ENCODE measurements at places on chromosomes 3 and 15.

GRCh38 chr3:71492566-71492965 is 91.0 kb downstream of the FOXP1 start:
- DNase-seq: no peak

GRCh38 chr15:65969865-65970816 is 100.8 kb downstream of the RAB11A start:
- DNase-seq: no peak

DNA sequence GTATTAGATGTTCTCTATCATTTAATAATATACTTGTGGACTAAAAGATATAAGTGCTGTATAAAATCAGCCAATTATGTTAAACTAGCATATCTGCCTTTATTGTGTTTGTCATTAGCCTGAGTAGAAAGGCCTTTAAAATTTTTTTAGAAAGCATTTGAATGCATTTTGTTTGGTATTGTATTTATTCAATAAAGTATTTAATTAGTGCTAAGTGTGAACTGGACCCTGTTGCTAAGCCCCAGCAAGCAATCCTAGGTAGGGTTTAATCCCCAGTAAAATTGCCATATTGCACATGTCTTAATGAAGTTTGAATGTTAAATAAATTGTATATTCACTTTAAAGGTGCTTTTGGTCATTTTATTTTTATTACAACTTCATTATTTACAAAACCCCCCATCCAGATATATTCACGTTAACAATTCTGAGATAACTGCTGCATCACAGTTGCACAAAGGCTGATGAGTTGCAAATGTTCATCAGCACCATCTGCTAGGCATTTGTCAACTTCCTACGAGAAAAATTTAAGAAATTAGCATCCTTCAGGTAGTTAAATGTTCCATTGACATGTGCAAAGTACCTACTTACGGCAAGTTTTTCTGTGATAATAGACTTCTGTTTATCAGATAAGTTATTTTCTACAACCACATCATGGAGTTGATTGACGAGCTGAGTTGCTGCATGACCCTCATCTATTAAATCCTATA is 6.3 kb downstream of the EIF4A2 start:
- DNase-seq: no peak

DNA sequence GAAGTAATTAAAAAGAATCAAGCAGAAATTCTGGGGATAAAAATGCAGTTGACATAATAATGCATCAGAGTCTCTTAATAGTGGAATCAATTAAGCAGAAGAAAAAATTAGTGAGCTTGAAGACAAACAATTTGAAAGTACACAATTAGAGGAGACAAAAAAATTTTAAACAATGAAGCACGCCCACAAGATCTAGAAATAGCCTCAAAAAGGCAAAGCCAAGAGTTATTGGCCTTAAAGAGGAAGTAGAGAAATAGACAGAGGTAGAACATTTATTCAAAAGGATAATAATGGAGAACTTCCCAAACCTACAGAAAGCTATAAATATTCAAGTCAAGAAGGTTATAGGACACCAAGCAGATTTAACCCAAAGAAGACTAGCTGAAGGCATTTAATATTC is 113.3 kb downstream of the TBC1D2B start:
- no peak for DNase-seq

GRCh38 chr3:129501630-129502029 is 26.8 kb upstream of the RHO start:
- DNase-seq: no peak

GRCh38 chr15:89489376-89489775 is 7.0 kb downstream of the RHCG start:
- peak; percentile 12 for DNase-seq

- DNase-seq: no peak
These were observed 13.0 kb upstream of the CACNA2D2 start for GRCh38 chr3:50516440-50516871.

GRCh38 chr3:49609815-49610214 is 55.5 kb downstream of the BSN start:
- DNase-seq: no peak

- DNase-seq: no peak
These were observed 389 bp downstream of the APEH start for GRCh38 chr3:49674497-49674983.

DNA sequence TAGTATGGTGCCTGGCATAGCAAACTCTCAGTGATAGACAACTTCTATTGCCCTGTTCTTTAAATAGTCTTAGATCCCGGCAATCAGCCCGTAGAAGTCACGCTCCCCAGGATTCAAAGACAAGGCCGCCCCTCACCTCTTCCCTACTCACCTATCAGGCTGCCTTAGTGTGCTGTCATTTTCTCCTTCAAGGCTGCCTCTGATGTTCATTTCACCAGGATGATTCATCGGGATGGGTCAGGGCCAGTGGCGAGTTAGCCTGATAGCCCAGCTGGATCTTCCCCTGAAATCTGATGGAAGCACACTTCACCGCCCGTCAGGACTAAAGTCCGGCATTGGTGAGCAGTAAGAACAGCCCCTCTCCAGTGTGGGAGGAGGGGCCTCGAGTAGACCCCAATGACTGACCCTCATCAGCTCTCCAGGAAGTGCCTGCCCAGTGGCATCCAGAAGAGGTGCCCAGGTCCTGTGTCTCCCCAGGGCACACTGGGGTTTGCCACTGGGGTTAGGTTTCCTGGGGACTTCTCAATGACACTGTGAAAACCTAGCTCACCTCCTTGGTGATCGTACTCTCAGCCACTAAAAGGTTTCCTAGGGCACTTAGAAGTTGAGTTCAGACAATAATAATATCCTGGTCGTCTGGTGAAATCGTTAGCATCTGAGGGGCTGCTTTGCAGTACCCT is 37.5 kb downstream of the TPM1 start:
- no peak for DNase-seq

- DNase-seq: no peak
These were observed 37.6 kb downstream of the C2CD4A start for GRCh38 chr15:62104401-62104800.

DNA sequence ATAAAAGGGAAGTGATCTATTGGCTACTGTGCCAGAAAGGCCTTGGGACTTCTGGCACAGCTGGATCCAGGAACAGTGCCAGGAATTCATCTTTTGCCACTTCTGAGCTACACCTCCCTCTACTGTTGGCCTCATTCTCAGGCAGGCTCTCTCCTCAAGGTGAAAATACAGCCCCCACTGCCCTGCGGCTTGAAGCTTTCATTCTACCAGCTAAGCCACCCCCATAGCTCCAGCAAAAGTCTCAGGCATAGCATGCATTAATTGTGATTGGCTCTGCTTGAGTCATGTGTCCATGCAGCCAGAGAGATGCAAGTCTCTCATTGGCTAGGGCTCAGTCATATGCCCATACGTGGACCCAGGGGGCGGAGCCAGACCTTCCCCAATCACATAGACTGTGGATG is 142.4 kb downstream of the TPRA1 start:
- peak; percentile 69 for DNase-seq

GRCh38 chr3:18208856-18209255 is 216.3 kb downstream of the SATB1 start:
- no peak for DNase-seq

GRCh38 chr3:53551324-53551723 is 56.9 kb downstream of the CACNA1D start:
- DNase-seq: no peak

- no peak for DNase-seq
These were observed 164.5 kb downstream of the IGF1R start for GRCh38 chr15:98812716-98813446.

DNA sequence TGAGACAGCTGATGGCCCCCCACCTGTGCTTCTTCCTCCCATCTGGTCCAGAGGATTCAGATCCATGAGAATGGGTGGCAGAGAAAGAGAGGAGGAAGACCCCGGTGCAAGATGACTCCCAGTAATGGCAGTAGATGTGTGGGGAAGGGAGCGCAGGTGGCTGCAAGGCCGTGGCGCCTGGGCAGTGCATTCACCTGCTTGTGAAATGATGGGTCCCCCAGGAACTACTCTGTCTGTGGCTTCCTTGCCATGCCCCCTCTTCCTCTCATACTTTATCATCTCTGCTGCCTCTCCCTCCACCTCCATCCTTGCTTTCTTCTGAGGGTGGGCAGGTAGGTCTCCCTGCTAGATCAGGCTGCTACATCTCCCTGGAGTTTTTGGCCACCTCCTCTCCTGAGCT is 23.3 kb downstream of the ZNF710 start:
- no peak for DNase-seq

- no peak for DNase-seq
These were observed 347.7 kb downstream of the FOXP1 start for GRCh38 chr3:71235846-71236245.

DNA sequence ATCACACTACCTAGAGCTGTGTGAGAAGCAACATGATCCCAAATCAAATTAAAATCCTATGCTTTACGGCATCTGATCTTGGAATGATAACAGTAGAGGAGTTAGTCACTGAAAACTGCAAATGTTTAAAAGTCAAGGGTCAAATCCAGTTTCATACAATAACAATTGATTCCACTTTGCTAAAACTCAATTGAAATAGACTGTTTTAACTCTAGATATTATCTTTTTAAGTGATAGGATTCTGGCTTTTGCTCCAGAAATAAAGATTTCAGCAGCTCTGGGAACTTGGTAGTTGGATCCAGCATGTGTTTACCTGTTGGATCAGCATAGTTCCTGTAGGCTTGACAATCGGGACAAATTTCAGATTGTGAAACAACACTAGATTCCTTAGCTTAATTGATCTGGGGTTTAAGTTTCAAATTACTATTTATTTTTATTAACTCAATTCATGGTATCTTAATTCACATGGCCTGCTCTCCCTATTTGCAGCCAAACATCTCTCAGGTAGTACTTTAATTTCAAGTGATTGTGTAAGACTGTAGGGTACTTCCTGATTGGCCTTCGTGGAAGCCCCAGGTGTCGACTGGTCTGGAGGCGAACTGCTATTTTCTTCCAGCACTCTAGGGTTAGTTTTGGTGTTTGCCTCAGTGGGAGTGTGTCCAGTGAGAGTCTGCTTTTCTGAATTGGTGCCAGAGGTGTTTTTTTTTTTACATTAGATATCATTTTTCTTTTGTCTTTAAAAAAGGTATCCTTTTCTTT is 16.6 kb downstream of the NFKBIZ start:
- DNase-seq: no peak

DNA sequence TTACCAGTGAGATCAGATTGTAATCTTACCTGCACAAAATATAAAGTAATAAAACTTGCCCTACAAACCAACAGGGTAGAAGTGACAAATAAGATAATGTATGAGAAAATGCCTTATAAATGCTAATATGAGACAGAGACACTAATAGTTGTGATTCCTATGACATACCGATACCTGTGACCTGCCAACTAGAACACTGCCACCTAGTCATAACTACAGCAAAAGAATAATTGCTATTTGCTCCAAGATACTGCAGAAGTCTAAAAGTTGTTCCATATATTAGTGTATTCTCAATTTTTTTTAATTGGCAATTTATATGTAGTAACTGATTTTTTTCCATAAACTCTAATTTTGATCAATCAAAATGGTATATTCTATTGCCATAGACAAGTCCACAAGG is 25.3 kb upstream of the GP5 start:
- DNase-seq: no peak
